Left lung (tissue), 14 donors: ENCODE measurements at places on chromosomes 5 and 9. TPM values are rescaled to one million over a fixed set of nuclear protein-coding genes. Genes with fewer than 3 reads are reported as not detected.

UNC5A gene
- 1.2 TPM for polyA plus RNA-seq

SNCAIP gene
- polyA plus RNA-seq, result 18.3 TPM

PDCD1LG2 gene
- polyA plus RNA-seq, result 0.18 TPM

ARHGEF28 gene
- polyA plus RNA-seq, result 12.9 TPM

TGFBI gene
- polyA plus RNA-seq, result 147 TPM

GPR107 gene
- polyA plus RNA-seq, result 45.9 TPM

STK32A gene
- 3.2 TPM for polyA plus RNA-seq

MYMK gene
- not detected for polyA plus RNA-seq

ITGA2 gene
- 63.0 TPM for polyA plus RNA-seq

SLC6A19 gene
- 0.28 TPM for polyA plus RNA-seq

TRPM3 gene
- 1.1 TPM for polyA plus RNA-seq

NR2F1-AS1 gene
- 44.1 TPM for polyA plus RNA-seq
